ENCODE measurements at places on chromosomes 4 and X.

DNA sequence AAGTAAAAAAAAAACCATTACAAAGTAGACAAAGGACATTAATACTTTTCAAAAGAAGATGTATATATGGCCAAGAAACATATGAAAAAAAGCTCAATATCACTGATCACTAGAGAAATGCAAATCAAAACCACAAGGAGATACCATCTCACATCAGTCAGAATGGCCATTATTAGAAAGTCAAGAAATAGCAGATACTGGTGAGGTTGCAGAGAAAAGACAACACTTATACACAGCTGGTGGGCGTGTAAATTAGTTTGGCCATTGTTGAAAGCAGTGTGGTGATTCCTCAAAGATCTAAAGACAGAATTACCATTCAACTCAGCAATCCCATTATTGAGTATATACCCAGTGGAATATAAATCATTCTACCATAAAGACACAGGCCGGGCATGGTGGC, 39.3 kb downstream of the TASL start:
- DNase-seq = no peak

- no peak for DNase-seq
Measured at GRCh38 chr4:8307714-8308113, 38.2 kb downstream of the HTRA3 start.

GRCh38 chrX:150813922-150814321, 84.5 kb downstream of the CD99L2 start:
- no peak for DNase-seq

- DNase-seq = no peak
Measured at GRCh38 chrX:122091571-122091970, 1044.2 kb downstream of the GLUD2 start.

GRCh38 chrX:264634-265455, 16.3 kb upstream of the PLCXD1 start:
- no peak for DNase-seq

DNA sequence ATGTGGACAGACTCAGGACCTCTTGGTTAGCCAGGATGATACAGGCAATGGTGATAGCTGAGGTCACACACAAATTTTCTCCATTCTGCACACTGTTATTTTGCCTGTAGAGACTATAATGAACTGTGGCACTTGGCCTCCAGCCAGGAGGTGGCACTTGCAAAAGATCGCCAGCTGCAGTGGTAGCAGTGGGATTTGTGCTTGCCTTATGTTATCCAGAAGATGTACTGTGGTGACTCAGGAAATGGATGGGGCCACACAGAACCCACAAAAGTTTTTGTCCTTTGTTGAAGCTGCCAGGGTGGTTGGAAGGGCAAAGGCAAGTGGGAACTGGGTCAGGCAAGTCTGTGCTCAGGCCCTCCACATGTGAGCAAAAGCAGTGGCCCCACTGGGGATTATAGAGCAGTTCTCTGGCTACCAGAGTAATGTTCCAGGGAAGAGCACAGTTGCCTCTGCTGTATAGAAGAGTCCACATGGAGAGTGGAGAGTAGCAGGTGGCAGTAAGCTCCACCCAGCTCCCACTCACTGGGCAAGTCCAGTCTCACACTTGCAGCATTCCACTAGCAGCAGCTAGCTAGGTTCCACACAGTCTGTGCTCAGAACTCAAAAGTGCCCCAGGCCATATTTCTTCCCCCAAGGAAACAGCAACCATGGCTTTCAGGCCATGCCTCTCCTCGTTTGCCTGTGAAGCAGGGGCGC, 5.9 kb upstream of the C4orf17 start:
- DNase-seq = no peak

DNA sequence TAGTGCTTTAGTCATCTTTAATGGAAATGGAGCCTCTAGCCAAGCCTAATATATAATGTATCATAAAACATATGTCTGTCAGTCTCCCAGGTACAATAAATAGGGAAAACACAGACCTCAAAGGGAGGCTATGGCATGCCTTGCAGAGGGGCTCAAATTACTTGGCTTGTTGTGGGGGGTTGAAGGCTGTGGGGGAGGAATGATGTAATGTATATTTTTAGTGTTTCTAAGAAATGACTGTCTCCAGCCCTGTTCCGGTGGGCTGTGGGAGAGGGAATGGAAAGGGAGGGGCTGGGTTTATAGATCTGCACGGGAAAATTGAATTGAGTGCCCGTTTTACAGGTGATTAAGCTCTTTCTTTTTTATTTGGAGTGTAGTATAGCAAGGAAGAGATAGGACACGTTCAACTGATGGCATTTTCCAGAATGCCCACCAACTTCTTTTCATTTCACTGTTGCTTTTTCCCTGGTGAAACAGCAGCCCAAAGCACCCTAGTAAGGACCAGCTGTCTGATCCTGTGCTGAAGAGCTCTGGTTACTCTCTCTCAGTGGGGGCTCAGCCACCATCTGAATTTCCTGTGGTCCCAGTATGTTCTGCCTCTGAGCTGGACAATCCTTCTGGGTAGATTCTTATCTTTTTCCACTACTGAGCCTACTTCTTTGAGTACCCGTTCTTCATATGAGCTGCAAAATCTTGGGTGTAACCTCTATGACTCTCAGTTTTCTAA, 220.7 kb upstream of the CASK start:
- DNase-seq = no peak

GRCh38 chrX:25048178-25048577, 32.4 kb upstream of the ARX start:
- DNase-seq = no peak
